ENCODE measurements at places on chromosomes 5 and 9.

GRCh38 chr9:112925058-112925641 is 34.5 kb upstream of the SLC46A2 start:
- no peak for DNase-seq

DNA sequence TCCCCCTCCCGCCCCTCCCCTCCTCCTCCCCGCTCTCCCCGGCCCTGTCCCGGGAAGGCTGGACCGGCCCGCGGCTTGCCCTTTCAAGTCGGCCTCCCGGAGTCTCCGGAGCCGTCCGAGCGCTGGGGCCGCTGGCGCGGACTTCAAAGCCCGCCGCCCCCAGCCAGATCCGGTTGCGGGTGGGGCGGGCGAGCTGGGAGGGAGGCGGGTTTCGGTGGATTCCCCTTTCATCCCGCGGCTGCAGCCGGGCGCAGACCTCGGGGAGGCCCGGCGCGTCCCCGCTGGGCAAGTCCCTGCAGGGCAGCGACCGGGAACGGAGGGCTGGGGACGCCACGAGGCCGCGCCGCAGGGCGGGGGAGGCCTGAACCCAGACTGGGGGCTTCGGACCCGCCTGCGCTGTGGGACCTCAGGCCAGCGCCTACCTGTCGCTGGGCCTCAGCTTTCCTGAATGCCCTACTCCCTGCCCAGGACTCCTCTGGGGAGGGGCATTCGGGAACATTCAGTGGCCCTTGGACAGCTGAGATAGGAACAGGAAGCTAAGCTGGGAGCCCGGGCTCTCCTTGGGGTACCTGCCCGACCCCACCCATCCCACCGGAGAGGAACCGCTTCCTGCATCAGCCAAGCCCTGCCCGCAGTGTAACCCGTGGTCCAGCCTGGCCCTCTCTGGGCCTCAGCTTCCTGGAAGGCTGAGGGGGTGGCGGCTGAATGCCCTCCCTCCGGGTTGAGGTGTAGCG is 23.4 kb downstream of the C9orf50 start:
- DNase-seq = no peak

- DNase-seq = no peak
Observed at GRCh38 chr5:158746979-158747378, 352.7 kb downstream of the EBF1 start.

- DNase-seq = no peak
Observed at GRCh38 chr5:90099099-90099498, 310.5 kb downstream of the CETN3 start.

- no peak for DNase-seq
Observed at GRCh38 chr5:149069711-149070110, 6.8 kb upstream of the SH3TC2 start.

DNA sequence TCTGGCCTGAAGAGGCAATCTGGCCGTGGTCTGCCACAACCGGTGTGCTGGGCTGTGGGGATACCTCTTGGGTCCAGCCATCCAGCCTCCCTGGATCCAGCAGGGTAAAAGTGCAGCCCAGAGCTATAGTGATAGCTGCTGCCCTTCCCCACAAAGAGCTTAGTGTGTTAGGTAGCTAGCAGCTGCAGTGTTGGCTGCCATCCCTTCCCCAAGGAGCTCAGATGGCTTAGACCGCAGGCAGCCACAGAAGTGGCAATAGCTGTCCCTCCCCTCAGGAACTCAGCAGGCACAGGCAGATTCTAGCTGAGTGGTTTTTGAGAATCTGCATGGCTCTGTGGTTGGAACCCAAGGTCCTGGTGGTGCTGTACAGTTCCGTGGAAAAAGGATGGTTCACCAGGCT is 40.1 kb downstream of the GIN1 start:
- DNase-seq = no peak

DNA sequence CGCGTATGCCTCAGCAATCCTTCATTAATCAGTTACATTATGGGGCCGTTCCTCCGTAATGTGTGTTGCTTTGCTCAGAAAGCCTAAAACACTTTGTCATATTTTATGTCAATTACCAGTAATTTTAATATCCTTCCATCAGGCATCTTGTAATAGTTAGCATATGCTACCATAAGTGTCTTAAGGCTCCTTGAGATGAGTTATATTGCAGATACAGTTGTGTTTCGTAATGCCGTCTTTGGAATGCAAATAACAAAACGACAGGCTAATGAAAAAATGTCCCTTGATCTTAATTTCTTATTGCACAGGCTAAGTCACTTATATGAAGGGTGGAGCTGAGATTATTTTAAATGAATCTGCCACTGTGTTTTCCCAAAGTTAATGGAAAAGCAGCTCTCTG is 50.5 kb downstream of the TBCA start:
- DNase-seq = no peak

DNA sequence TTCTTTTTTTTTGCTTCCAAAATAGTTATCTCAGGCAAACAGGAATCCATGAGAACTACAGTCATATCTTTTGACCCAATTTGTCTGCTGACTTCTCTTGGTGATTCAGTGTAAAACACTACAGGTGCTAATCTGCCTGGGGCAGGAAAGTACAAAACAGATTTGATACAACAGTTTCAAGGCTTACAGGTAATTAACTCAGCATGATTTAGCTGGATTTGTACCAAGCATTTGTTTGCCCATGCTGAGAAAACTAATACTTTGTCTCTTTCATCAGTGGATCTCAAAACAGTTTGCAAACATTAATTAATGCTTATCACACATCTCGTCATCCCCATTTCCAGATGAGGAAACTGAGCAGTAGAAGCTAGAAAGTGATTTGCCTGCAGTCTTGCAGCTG is 312.5 kb upstream of the SEMA6A start:
- DNase-seq = no peak

DNA sequence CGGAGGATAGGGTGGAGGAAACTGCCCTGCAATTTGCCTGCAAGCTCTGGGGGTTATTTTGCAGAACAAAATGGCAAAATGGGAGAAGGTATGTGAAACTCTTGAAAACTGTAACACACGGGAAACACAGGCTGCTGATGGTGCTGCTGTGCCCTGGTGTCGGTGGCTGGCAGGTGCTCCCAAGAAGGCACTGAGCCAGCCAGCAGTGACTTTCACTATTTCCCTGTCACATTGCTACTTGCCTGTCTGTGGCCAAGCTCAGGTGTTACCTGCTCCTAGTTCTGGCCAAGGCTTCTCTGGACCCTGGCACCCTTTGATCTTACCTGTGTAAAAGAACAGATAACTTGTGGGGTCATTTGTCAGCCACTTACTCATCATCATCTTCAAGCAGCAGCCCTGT is 102.2 kb downstream of the CMYA5 start:
- no peak for DNase-seq

DNA sequence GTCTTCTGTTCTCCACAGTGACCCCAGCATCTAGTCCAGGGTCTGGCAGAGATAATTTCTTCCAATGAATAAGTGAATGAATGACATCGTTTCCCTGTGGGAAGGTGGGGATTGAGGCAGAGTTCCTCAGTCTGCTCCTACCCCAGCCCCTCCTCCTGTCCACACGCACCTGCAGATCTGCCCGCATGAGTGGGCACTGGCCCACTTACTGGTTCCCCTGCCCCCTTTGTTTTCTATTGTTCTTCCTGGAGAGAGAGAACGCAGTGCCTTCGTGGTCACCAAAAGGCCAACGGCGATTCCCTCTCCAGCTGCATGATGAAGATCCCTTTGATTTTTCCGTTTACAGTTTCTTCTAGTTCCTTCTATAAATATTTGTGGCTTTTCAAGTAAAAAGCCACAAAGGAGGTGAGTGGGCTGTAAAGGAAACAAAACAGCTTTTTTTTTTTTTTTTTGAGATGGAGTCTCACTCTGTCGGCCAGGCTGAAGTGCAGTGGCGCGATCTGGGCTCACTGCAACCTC is 5.8 kb upstream of the FPGS start:
- no peak for DNase-seq

DNA sequence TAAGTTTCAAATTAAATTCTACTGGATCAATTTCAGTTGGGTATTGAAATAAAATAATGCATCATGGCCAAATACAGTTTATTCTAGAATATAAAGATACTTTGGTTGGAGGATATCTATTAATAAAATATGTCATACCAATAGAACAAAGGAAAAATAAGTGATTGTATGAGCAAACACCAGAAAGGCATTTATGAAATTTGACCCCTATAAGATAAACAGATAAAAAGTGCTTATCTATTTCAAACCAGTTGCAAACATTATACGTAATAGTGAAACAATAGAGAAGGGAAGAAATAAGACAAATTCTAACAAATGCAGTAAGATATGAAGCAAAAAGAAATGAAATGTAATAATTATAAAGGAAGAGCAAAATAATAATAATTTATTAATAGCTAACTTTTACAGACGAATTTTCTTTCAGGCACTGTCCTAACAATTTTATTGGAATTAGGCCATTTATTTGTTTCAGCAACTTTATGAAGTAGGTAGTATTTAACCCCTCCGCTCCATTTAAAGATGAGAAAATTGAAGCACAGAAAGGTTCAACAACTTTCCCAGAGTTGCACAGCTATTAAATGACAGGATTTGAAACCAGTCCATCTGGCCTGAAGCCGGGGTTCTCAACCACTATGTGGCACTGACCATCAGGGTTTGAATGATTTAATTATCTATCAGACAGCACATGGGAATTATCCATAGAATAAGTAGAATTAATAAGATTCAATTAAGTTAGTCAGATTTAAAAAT is 20.8 kb downstream of the ANKRD55 start:
- no peak for DNase-seq

DNA sequence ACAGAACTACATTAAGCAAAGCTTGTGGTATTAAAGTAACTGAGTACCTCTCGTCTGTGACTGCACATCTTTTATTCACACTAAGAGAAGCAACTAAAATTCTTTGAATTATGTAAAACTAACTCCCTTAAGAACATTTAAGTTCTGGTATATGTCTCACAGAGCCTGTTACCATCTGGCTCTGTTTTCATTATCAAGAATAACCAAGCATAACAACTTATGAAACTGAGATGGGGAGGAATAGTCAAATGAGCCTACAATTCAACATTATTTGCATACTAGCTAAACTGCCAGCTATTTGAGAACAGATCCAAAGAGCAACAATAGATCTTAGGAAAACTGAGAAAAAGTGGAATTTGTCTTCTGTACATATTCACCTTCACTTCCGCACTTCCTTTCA is 25.3 kb upstream of the ISOC1 start:
- no peak for DNase-seq

DNA sequence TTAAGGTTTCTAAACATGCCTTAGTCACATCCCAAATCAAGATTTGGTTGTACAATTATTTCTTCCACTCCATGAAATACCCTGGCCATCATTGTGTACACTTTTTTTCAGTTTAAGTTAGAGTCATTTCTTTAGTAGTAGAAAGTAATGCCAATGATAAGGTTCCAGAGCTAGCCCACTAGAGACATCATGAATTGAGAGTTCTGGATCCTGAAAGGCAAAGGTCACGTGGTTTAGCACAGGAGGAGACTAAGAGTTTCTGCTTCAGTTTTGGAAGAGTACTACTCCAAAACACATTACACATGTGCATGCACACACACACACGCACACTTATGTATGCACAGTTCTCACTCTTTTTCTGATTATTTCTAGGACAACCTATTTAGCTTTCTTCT is 4.8 kb upstream of the SREK1 start:
- DNase-seq = no peak

- DNase-seq = no peak
Observed at GRCh38 chr9:115910959-115911358, 242.6 kb upstream of the PAPPA start.

DNA sequence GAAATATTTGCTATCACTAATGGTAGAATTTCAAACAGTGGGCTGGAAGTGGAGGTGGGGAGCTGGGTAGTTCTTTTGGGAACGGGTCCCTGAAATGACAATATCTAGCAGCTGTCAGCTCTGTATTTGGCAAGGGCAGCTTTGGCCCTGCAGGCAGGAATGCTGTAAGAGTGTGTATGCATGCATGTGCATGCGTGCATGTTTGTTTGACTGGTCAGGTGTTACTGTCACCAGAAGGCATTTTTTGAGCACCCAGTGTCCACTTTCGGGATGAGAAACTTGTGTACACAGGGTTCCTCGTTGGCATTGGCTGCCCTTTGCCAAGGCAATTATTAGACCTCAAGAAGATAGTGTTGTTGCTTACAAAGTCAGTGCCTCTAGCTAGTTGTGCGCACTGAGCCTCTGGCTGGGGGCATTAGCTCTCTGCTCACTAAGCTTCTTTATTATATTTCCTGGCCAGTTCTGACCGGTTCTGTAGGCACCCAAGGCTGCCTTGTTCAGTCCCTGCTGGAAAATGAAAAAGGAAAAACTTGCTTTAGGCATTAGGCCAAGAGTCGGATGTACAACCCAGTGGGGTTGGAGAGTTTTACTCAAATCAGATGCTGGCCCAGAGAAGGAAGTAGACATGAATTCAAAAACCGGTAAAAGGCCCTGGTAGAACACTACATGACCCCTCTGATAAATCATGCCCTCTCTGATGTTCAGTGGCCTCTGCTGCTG is 2.0 kb downstream of the CYFIP2 start:
- DNase-seq = no peak

DNA sequence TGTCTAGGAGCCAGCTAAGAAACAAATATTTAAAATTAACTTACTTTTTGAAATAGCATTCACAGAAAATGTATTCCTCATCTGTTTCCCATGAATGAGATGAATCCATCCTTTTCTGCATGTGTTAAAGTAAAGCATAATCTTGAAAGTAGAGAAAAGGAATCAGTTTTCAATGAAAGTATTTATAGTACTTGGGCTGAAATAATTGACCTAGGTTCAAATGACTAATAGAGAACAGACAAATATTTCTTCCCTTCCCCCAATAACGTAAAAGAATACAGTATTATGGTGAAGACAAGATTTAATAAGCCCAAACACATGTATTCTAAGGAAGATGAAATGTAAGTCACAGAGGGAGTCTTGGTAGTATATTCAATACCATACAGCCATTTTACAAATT is 403.5 kb downstream of the ZNF608 start:
- no peak for DNase-seq

DNA sequence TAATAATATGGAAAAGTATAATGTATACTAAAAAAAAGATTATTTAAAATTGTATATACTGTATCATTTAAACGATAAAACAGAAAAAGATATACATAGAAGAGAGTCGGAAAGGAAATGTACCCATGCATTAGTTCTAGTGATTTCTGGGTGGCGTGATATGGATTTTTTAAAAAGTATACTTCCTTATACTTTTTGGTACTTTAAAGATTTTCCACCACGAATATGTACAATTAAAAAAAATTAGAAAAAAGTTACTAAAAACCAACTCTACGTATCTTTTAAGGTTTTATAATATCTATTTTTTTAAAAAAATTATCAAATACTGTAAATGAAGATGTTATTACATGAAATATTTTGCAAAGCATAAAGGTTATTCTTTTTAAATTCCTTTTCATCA is 12.3 kb downstream of the PHF19 start:
- no peak for DNase-seq

GRCh38 chr5:10914741-10915480 is 153.9 kb upstream of the DAP start:
- DNase-seq = no peak

DNA sequence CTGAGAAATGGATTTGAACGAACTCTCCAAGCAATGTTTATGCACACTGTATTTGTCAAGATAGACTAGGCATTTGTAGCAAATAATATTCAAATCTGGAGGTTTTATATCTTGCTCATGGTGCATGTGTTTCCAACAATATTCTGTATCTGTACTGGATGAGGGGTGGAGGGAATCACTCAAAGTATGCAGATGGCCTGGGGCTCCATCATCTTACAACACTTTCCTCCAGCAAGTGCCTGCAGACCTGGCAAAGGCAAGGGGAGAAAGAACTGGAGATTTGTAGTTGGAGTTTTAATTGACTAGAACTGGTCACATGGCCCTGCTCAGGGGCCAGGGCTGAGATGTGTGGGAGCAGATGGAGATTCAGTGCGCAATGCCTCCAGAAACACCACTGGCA is 309.0 kb downstream of the PLK2 start:
- DNase-seq = no peak

Measured in stimulated activated CD8-positive, alpha-beta memory T cell treated with anti-CD3 and anti-CD28 coated beads, Interleukin-4, amount 100 ng/mL, for 4 hours (primary cell).